Anterior cingulate cortex (tissue), 58 donors: ENCODE measurements at places on chromosomes 4 and X.

- no peak for DNase-seq
Observed at GRCh38 chrX:77431227-77431626, 16.0 kb upstream of the FGF16 start.

DNA sequence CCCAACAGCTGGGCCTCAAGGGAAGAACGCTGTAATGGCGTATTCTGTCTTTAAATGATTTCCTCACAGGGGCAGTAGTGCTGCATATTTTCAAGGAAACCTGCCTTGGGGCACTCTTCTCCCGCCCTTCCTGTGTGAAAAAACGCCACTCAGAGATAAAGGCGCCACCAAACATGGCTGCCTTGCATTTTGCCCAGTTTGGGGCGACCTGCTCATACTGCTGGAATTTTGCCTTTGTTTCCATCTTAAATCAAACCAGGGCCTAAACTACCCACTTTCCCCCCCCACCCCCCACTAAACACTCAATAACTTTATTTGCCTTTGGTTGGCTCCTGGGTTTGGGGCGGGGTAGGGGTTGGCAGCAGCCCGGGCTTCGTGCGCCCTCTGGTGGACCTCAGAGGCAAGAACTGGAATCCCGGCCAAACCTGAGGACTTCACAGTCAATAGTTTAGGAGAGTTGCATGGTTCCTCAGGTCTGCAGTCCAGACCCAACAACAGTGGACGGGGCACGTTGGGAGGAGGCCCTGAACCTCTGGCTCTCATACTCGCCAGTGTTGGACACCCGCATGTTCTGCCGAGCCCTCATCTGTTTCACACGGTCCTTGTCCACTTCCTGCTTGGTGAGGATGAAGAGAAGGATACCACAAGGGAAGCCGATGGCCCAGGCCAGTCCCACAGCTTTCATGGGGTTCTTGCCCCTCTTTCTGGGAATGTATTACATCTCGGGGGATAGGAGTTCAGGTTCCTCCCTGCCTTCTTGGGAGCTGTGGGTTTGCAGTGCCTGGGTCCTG, 220.1 kb upstream of the STK26 start:
- no peak for DNase-seq

- no peak for DNase-seq
Observed at GRCh38 chr4:88967883-88968331, 89.1 kb downstream of the FAM13A start.

DNA sequence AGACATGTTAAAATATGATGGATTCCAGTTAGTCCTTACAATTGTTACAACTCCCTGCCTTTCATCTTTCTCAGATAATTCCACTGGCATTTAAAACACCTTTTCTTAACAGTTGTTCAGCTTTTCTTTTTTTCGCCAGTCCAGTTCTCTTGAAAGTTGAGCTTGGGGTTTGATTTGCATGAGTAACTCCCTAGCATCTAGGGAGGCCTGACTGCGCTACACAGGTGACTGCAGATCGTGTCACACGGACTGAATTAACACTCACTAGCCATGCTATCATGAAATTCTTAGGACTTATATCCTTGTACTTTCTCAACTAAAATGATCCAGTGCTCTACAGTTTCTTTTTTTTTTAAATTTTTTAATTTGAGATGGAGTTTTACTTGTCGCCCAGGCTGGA, 69.8 kb downstream of the ARHGAP24 start:
- DNase-seq = no peak

DNA sequence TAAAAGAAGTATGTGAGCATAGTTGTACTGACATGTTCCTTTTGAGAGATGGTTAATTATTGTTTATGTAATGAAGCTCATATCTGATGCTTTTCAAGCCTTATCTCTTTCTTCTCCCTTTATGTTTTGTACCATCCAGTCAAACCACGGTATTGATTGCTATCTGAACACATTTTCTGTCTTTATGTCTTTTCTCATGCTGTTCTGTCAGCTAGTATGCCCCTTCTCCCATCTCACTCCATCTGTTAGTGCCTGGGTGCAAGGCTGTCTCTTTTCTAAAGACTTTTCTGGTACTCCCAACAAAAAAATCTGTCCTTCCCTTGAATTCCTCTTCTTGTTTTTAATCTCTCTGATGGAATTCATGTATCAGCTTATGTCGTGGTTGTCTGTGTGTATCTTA, 883.8 kb upstream of the IGFBP7 start:
- no peak for DNase-seq

DNA sequence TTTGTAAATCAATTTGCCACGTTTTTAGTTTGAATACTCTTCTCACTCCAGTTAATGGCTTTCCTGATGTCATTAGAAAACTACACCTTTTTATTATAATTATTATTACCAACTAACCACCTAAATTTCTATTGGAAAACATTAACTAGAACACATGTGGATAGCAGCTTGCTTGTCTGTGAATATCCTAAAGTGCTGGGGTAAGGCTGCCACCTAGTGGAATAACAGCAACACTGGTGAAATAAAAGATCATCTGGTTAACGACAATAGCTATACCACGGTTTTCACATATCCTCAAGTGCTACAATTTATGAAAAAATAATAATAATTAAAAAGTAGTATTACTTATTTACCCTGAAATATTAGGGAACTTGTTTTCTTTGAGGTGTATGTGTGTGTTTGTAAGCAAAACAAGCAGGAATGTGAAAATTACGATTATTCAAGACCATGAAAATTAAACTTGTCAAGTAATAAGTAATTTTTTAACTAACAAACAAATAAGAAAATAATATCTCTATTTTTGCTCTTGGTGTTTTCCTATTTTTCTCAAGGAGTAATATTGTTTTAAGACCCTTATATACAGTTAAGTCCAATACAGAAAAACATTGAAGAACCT, 130.1 kb upstream of the TECRL start:
- DNase-seq = no peak

- no peak for DNase-seq
Observed at GRCh38 chrX:38375891-38376290, 23.5 kb downstream of the OTC start.

GRCh38 chrX:131626681-131627296, 82.9 kb downstream of the OR13H1 start:
- DNase-seq = no peak

GRCh38 chr4:27861381-27861787, 1000.7 kb downstream of the STIM2 start:
- no peak for DNase-seq

- no peak for DNase-seq
Observed at GRCh38 chr4:992297-993110, 700 bp downstream of the SLC26A1 start.

DNA sequence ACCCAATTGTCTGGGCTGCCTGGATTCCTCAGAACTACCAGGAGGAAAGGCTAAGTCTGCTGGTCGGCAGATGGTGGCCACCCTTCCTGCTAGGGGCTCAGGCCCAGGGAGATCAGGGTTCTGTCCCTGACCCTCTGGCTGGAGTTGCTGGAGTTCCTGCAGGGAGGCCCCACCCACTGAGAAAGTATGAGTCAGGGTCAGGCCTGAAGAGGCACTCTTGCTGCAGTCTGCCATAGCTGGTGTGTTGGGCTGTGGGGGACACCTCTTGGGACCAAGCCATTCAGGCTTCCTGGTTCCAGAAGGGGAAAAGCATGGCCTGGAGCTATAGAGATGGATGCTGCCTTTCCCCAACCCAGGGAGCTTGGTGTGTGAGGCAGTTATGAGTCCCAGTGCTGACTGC, 40.4 kb upstream of the PCDH18 start:
- no peak for DNase-seq
